ENCODE measurements at places on chromosomes 16 and 17.

- DNase-seq, result peak; percentile 79
Measured at GRCh38 chr17:81537343-81537855, 9.2 kb downstream of the FSCN2 start.

DNA sequence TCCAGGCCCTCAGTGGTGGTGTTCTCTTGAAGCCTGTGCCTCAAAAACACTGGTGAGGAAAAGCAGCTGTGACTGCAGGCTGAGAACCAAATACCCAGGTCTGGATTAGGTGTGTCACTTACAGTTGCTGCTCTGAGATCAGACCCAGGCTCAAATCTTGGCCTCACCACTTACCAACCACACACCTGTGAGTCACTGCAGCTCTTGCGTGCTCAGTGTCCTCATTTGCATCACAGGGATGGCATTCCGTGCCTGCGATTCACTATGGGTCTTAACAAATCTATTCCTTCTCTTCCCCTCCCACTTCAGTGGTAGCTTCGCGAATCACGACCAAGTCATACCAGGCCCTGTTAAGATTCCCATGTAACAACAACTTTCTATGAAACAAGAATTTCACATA lies 233.4 kb upstream of the HSBP1 start:
- no peak for DNase-seq

DNA sequence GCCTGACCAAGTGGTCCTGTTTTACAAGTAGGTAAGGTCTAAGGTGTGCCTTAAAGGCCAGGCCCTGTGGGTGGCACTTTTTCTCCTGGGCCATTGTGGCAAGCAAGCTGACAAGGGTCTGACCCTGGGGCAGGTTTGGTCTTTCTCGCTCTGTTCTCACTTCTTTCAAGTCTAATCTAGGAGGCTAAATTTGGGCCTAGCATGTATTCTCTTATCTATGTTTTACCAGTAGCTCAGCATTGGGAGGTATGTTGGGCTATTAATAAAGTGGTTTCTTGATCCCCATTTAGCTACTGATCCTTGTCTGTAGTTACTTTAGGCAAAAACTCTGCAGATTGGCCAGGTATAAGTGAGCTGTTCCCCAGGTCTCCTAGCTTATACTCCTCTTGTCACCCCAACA lies 77.7 kb downstream of the DNAH3 start:
- DNase-seq, result no peak

GRCh38 chr17:19494961-19495806 lies 38.5 kb upstream of the SLC47A1 start:
- no peak for DNase-seq

DNA sequence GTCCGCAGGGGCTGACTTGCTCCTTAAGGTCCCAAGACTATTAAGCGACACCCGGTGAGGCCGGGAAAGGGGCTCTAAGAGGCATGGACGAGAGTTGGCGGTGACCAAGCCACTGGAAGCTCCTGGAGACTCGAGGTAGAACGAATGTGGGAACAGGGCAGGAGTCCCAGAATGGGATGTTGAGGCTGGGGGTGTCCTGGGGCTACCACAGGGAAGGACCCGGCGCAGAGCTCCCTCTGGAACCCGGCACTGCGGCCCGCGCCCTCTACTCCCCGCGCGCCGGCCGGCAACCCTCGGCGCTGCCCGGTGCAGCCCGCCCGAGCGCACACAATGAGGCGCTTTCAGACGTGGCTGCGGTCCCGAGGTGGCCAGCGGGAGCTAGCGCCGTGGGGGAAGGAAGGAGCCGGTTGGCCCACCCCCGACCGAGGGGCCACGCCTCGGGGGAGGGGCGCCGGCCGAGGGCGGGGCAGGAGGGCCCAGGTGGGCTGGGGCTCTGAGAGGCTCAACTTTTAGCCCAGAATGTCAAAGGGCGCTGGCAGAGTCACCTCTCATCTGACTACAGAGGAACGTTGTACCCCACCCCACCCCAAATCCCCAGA lies at the start of gene CHST6:
Gene CHST6, minus strand, starts transcription at position 366 of the 599 bp plus-strand sequence. CDS start 15,613 bp downstream, outside the sequence.
- no peak for DNase-seq

- DNase-seq, result no peak
Measured at GRCh38 chr16:89242795-89243200, 25.3 kb downstream of the ZNF778 start.

DNA sequence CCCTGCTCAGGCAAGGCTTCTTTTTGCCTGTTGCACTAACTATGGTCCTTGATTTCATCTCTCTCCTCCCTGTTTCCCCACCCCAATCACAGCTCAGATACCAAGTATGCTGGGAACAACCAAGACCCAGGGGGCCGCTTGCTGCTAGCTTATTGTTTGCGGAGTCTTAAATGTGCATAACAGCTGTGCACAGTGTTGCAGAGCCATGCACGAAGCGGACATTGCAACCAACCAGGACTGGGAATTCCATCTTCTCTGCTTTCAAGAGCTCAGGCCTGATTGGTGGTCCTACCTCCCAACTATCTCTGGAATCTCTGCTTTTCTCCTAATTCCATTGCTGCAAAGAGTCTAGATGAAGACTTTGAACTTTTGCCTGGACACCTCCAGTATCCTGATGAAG lies 281.3 kb upstream of the TNRC6C start:
- no peak for DNase-seq

- no peak for DNase-seq
Measured at GRCh38 chr17:61862105-61862574, 1.2 kb downstream of the BRIP1 start.

GRCh38 chr17:968812-969730 lies 10.5 kb downstream of the NXN start:
- DNase-seq, result no peak

DNA sequence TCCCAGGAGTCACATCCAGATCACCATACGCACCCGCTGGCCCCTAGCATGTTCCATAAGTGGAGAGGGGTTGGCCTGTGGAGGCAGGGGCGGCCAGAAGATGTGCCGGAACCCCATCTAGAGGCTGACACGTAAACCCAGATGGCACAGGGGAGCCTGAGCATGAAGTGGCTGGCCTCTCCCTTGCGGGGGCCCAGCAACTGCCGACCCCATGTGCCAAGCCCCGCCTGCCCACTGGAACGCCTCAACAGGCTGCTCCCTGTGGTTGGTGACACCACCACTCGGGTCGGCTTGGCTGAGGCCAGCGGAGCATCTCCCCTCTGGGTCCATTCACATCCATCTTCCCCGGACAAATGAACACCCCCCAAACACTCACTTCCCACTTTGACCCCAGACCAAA lies 9.5 kb downstream of the BCAR1 start:
- no peak for DNase-seq

- DNase-seq, result no peak
Measured at GRCh38 chr17:76370261-76370993, 14.0 kb upstream of the SPHK1 start.

- DNase-seq, result no peak
Measured at GRCh38 chr17:78428025-78428575, 49.7 kb downstream of the PGS1 start.

GRCh38 chr17:65633988-65634387 lies 72.5 kb upstream of the AXIN2 start:
- no peak for DNase-seq

DNA sequence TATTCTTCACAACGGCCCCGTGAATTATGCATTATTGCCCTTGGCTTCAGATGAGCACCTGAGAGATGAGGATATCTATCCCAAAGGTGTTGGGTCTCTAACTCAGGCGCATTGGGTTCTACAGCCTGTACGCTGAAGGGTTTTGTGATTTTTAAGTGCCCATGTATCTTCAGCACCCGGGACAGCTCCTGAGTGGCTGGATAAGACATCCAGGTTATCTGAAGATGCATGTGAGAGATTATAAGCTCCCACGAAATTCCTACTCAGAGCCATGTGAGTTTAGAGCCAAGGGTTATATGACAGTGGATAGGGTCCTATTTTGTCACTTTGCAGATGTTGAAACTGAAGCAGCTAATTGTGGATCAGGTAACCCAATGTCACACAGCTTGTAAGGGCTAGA lies 612.3 kb upstream of the EEF2KMT start:
- DNase-seq, result no peak

DNA sequence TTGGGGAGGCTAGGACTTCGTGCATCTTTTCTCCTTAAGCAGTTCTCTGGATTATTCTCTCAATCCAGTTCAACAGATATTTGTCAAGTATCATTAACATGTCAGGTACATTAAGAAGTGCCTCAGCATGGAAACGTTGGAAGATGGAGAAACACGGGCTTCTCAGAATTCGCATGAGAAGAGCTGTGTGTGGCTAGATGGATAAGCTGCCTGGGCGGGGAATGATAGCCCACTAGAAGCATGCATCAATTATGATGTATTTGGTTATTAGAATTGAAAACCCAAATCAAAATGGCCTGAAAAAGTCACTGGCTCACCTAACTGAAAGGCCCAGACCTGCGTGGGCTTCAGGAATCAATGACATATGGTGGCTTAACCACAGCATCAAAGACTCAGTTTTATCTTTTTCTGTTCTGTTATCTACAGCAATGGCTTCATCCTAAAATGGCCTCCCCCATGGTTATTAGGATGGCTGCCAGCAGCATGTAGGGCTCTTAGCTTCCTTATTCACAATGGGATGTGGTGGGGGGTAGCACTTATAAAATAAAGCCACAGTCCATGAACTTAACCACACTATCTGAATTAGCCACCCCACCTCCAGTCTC lies 43.9 kb downstream of the MMD start:
- no peak for DNase-seq

GRCh38 chr17:51435641-51436091 lies 175.3 kb downstream of the UTP18 start:
- DNase-seq, result no peak

DNA sequence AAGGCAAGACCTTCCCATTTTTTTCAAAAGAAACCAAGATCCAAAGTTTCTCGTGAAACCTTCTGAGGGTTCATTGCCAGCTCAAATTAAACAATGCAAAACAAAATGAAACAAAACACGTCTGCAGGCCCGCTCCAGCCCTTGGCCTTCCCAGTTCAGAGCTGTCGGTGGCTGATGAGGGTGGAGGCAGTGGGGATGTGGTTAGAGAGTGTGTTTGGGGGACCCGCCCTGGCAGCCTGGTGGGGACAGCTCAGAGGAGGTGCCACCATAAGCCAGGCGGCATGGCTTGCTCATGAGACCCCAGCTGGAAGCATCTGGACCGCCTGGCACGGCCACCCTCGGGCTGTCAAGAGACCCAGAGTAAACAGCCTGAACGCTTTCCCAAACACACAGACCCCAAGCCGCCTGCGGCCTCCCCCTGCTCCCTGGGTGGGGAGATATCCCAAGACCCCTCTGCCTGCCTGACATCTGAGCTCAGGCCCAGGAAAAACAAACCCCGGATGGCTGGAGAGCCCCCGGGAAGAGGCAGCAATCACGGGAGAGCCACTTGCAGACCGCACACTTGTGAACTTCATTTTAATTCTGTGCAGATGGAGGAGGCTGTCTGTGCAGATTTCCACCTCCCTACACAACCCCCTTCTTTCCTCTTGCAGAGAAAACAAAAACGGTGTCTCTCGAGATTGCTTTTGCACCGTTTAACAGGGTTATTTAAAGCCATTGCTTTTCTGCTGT lies 35.4 kb upstream of the LITAF start:
- no peak for DNase-seq

DNA sequence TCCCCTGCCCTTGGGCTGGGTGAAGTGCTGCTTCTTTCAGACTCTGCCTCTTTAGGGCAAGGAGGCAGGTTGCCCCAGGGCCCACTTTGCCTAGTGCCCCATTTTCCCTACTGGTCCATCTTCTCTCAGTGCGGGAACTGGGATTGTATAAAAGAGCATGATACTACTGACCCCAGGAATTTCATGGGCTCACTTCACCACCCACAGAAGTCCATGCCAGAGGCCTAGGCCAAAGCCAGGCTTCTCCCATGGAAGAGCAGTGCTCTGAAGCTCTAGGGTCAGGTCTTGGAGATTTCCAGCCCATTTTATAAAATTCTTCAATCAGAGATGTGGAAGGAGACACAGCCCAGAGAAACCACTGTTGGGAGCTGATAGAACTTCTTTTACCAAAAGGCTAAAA lies 5.7 kb downstream of the CACNG1 start:
- DNase-seq, result no peak

GRCh38 chr17:50200457-50201275 lies 765 bp downstream of the COL1A1 start:
- DNase-seq, result peak; percentile 37

- DNase-seq, result no peak
Measured at GRCh38 chr17:16267174-16267573, 50.2 kb downstream of the PIGL start.

- DNase-seq, result no peak
Measured at GRCh38 chr17:10612957-10613744, 44.0 kb downstream of the MYH3 start.

DNA sequence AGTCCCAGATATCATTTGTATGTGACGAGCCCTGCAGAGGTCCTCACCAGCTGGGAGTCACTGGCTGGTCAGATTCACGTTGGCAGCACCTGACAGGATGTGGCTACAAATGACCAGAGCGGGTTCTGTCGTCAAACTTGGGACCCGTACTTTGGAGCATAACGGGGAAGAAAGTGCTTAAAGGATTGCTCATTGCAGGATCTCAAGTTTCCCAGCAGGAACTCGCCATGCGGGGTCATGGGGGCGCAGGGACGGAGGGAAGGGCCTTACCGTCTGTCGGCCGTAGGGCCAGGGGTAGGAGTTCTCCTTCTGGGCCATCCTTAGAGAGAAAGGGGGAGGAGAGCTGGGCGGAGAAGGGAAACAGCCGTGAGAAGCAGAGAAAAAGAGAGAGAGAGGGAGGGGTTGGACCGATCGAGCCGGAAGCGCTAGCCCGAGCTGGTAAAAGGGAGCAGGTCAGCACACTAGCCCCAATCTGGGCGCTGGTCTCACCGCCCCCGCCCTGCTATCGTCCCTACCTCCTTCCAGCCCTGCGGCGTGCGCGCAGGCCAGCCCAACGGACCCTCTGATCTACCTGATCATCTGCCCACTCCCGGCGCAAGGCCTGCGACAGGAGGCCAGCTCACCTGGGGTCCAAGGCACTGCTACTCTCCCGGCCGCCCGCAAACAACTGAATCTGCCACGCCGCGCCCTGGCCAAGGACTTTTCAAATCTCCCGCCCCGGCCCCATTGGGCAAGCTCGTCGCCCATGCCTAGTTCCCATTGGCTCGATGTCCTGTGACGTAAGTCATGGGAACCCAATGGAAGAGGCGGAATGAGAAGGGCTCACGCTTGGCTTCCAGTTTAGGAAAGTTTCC lies at the start of gene AURKB:
Gene AURKB, minus strand, starts transcription at position 669 of the 854 bp plus-strand sequence. Its CDS starts 351 bp downstream, at position 318.
- peak; percentile 8 for DNase-seq

DNA sequence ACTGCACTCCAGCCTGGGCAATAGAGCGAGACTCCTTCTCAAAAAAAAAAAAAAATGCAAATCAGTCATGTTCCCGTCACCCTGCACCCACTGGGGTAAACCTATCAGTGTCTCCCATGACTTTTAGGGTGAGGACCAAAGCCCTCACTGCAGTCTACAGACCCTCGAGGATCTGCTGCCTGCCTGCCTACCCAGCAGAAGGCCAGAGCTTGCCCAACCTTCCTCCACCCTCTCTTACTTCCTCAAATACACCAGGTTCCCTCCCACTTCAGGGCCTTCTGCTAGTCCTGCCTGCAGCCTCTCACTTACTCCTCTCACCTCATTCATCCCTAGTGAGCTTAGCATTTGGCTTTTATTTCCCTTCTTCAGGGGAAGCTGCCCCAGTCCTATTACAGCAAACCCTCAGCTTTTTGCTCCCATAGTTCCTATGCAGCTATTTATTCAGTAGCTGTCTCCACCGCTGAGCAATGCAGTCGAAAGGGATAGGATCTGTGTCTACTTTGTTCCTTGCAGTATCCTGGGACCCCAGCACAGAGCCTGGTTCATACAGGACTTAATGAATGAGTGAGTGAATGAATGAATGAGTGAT lies 17.8 kb upstream of the TOB1 start:
- DNase-seq, result no peak

- no peak for DNase-seq
Measured at GRCh38 chr16:80081846-80082245, 458.9 kb upstream of the DYNLRB2 start.
